ENCODE measurements at places on chromosomes 2 and 18.

- no peak for DNase-seq
Observed at GRCh38 chr18:35619464-35619863, 37.9 kb downstream of the GALNT1 start.

DNA sequence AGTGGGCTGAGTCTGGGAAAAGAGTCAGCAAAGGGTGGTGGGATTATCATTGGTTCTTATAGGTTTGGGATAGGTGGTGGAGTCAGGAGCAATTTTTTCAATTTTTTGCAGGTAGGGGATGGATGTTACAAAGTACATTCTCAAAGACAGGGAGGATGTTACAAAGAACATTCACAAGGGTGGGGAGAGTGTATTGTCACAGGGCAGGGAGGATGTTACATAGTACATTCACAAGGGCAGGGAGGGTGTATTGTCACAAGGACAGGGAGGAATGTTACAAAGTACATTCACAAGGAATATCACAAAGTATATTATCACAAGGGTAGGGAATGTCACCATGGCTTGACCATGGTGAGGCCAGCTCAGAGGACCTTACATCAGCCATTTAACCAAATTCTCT lies 58.6 kb upstream of the WDR75 start:
- DNase-seq: no peak

- DNase-seq: no peak
Observed at GRCh38 chr2:175690113-175690837, 311.8 kb downstream of the LNPK start.

DNA sequence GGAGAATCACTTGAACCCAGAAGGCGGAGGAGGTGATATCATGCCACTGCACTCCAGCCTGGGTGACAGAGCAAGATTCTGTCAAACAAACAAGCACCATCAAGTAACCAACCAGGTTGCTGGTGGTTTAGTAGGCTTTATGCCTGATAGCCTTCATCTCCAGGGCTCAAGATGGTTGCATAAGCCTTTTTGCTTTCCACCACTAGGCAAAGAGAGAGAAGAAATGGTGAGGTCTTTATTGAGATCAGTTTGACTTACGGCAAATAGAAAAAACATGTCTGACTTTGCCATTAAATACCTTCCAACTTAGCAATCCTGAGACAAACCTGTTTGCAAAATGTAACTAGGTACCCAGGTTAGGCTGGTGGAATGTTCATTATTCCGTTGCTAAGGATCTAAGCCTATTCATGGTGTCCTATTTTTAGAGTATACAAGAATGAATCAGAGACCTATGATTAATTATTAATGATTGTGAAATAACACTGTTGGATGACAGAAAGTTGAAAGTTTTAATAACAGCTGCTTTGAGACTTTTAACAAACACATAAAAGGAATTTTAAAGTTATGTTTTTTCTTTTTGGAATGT lies 53.5 kb upstream of the SLC38A11 start:
- DNase-seq: no peak

DNA sequence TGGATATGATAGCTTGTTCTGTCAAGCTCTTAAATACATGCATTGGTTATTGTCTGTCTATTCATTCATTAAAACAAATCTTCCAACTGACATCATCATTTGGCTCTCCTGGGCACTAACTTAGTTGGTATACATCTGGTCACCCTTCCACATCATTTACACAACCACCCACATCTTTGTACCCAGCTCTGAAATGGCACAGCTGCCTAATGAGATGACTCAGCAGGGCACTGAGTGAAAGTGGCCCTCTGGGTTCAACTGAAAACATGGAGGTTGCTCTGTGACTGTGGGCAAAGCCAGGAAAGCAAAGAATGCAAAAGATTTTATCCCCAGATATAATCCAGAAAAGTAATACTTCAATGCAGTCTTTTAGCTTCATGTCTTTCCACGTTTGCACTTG lies 234.0 kb upstream of the MAP2 start:
- no peak for DNase-seq
